Stimulated activated CD8-positive, alpha-beta memory T cell treated with anti-CD3 and anti-CD28 coated beads, Interleukin-2, amount 100 ng/mL, for 1 hour (primary cell): ENCODE measurements at places on chromosomes 1 and 21.

GRCh38 chr1:7042322-7043190 is 257.3 kb downstream of the CAMTA1 start:
- no peak for DNase-seq

- no peak for DNase-seq
These were observed 13.8 kb downstream of the PARK7 start for GRCh38 chr1:7975212-7975865.

DNA sequence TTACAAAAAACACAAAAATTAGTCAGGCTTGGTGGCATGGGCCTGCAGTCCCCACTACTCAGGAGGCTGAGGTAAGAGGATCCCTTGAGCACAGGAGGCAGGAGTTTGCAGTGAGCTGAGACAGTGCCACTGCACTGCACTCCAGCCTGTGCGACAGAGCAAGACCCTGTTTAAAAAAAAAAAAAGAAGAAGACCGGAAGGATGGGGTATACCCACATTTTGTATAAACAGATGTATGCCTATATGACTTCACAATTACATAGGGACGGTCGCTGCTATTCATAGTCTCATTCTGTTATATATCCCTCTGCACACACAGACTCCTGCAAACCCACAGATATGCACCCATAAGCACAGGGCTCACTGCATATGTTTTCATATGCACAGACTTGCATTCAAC is 12.7 kb downstream of the LCK start:
- no peak for DNase-seq

- DNase-seq, result no peak
These were observed 12.1 kb downstream of the ST6GALNAC3 start for GRCh38 chr1:76086597-76086996.
